ENCODE measurements at places on chromosomes 1 and 21. TPM values are rescaled to one million over a fixed set of nuclear protein-coding genes. Genes with fewer than 3 reads are reported as not detected.

The IL22RA1 gene
- total RNA-seq: 0.14 TPM

The DPH2 gene
- total RNA-seq: 21.9 TPM

The RUNX3 gene
- 6.8 TPM for total RNA-seq

The RNF223 gene
- total RNA-seq: 0.71 TPM

The OR2AK2 gene
- not detected for total RNA-seq

The GJC2 gene
- 3.6 TPM for total RNA-seq

The BLACAT1 gene
- total RNA-seq: not detected

The KPRP gene
- total RNA-seq: not detected

The MYBPH gene
- total RNA-seq: not detected

The FCRL1 gene
- not detected for total RNA-seq

The RNPC3 gene
- 38.6 TPM for total RNA-seq

DNA sequence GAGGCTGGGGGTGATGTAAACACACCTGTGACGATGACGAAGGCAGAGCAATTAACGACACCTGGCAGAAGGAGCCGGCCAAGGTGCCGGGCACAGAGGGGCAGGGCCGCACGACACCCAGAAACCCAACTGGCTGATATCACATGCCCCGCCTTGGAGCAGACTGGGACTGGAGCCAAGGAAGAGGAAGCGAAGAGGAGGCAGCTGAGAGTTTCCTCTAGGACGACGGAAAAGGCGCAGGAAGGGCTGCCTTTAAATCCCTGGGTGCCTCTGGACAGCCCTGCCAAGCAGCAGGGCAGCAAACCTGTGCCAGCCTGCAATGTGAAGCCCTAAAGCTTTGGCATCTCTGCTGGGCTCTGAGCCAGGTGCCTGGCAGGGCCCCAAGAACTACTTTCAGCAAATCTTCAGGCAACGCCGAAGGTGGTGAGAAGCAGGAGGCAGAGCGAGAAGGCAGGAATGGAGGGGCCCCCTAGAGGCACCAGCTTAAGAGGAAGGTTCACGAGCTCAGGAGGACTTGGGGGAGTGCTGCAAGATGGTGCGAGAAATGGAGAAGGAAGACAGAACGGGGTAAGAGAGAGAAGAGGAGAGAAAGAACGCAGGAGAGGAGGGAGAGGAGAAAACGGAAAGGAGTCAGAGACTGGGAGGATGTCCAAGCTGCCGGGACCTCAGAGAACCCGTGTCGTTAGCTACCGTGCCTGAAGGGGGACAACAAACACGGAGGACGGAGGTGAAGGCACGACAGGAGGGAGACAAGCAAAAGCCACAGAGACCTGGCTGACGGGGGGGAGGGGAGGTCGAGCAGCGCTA lies 25.3 kb upstream of the PEF1 start:
- peak; percentile 40 for DNase-seq

GRCh38 chr1:169363046-169363730 lies 4.4 kb downstream of the NME7 start:
- no peak for DNase-seq

GRCh38 chr1:147628441-147628840 lies 41.9 kb downstream of the ACP6 start:
- no peak for DNase-seq

GRCh38 chr1:235863699-235864093 lies 3.0 kb downstream of the LYST start:
- DNase-seq: no peak

DNA sequence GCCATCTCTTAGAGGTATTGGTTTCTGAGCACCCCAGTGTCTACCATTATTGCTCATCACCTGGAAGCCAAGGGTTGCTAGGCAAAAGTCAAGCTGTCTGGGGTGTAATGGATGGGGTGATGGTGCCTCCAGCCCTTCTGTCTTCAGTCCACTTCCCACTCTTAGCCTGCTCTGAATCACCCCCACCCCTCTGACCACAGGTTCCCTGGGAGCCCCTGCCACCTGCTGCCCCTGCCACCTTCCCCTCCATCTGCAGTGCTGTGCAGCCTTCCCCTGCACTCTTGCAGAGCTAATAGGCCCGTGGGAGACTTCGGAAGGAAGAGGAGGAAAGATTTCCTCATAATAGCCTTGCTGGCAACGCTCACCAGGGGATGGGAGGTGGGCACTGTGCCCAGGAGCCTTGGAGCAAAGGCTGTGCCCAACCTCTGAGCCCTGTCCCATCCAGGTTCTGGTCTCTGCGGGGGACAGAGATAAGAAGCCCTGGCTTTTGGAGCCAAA lies 35.5 kb downstream of the CAPN2 start:
- no peak for DNase-seq

GRCh38 chr1:177902266-177902665 lies 67.6 kb downstream of the SEC16B start:
- no peak for DNase-seq

- no peak for DNase-seq
Measured at GRCh38 chr1:195715652-195716051, 892.6 kb downstream of the KCNT2 start.

DNA sequence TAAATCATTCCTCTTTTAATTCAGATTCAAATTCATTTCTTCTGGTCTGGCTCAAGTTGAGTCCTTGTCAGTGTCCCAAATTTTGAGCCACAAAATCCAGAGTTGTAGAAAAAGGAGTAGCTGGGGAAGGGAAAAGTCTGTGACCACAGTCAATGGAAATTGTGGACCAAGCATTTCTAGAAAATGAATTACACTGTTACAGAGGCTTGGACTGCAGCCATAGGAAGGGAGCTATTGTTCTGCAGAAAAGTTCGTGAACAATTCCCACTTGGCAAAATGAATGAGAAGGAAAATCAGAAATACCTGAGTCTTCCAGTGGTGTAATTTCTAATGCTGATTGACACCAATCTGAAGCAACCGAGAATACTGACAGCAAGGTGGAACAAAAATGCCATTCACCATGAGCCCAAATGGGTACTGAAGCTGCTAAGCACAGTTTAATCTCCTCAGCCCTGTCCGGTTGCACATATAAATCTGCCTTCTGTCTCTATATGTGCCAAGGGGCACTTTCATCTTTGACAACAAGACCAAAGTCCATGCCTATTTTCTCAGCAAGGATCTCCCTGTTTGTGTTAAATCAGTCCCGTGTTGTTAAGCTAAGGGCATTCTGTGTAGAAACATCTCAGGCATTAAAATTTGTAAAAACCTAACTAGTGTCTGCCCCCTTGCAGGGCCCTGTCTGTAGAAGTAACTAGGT lies 51.3 kb downstream of the TEX35 start:
- DNase-seq: no peak

GRCh38 chr1:215992620-215993019 lies 425.5 kb downstream of the KCTD3 start:
- DNase-seq: no peak

GRCh38 chr1:162632698-162633080 lies 425 bp downstream of the DDR2 start:
- DNase-seq: no peak

DNA sequence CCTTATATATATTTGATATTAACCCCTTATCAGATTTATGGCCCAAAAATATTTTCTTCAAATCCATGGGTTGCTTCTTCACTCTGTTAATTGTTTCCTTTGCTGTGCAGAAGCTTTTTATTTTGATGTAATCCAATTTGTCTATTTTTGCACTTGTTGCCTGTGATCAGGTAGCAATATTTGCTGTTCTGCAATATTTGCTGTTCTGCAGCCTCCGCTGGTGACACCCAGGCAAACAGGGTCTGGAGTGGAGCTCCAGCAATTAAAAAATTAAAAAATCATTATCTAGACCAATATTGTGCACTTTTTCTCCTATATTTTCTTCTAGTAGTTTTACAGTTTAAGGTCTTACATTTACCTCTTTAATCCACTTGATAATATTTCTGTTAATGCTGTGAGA lies 564.5 kb downstream of the DPYD start:
- DNase-seq: no peak

GRCh38 chr1:5379176-5379759 lies 613.0 kb downstream of the NPHP4 start:
- DNase-seq: no peak

DNA sequence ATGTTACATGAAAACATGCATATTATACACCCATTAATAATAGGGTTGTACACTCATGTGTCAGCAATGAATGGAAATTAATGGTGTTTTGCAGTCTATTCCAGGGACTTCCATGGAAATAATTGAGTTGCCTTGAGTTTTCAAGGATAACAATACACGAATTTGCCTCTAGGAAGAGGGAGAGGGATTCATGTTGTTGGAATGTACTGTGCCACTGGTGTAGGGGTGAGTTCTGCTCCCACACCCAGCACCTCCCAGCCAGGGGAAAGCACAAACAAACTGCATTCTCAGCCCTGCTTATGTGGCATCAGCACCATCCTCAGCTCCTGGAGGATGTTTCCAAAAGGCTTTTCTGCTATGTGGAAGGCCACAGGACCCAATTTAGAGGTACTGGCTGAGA lies 57.8 kb downstream of the BCAR3 start:
- no peak for DNase-seq

GRCh38 chr1:65894738-65895605 lies 102.3 kb downstream of the PDE4B start:
- no peak for DNase-seq

GRCh38 chr1:7831458-7831857 lies 21.4 kb downstream of the UTS2 start:
- DNase-seq: no peak

DNA sequence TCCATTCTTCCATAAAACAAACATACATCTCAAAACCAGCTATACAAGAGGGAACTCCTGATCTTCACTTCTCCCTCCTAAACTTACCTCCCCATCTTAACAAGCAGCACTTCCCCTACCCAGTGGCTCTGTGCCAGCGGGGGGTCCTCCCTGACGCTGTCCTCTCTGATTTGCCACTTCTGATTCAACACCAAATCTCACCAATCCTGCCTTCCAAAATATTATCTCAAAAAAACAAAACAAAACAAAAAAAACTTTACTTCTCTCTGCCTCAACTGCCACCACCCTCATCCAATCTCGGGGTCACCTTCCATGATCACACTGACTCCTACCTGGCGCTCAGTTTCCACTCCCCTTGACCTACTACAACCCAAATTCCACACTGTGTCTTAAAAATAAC lies 72.8 kb downstream of the SLC45A1 start:
- no peak for DNase-seq

DNA sequence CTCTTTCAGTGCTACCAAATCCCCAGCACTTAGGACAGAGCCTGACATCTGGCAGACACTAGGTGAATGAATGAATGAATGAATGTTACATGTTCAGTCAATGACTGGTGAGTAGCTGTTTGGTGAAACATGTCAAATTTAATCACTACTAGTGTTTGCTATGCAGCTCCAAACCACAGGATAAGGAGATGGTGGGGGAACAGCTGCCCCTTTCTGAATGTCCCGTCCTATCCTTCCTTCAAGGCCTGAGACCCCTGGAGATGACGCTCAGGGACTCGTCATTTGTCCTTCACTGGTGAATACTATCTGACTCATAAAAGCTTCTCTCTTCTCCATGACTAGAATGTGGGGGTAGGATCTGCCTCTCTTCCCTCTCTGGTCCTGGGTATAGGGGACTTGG lies 175.4 kb downstream of the HIVEP3 start:
- DNase-seq: no peak

- no peak for DNase-seq
Measured at GRCh38 chr1:155127105-155127966, at the start of gene EFNA1. Gene EFNA1, plus strand, starts transcription at chr1:155127876. Its CDS starts 102 bp downstream, at chr1:155127978.

GRCh38 chr1:12591267-12591938 lies 26.6 kb downstream of the DHRS3 start:
- DNase-seq: no peak
